ENCODE measurements at places on chromosomes 2 and 18. TPM values are rescaled to one million over a fixed set of nuclear protein-coding genes. Genes with fewer than 3 reads are reported as not detected.

The FBLN7 gene
- total RNA-seq, result 0.96 TPM

The TMEM247 gene
- total RNA-seq, result not detected

The TFCP2L1 gene
- total RNA-seq, result 18.5 TPM

The MROH2A gene
- not detected for total RNA-seq

The CABLES1 gene
- total RNA-seq, result 0.21 TPM

The TSGA10 gene
- 2.8 TPM for total RNA-seq

The SERPINB3 gene
- 33.7 TPM for total RNA-seq

The HOXD12 gene
- not detected for total RNA-seq

The SLC8A1 gene
- 3.6 TPM for total RNA-seq

The LOXHD1 gene
- not detected for total RNA-seq

The FOXD4L1 gene
- under 0.01 TPM for total RNA-seq

The EFEMP1 gene
- total RNA-seq, result 188 TPM

The TLX2 gene
- not detected for total RNA-seq

The RNU2-63P gene
- not detected for total RNA-seq

The INHBB gene
- 0.21 TPM for total RNA-seq

The REG3A gene
- not detected for total RNA-seq

The ZNF804A gene
- not detected for total RNA-seq

The BCL2 gene
- 2.6 TPM for total RNA-seq

The CPLX4 gene
- total RNA-seq, result 0.24 TPM

The HS6ST1 gene
- total RNA-seq, result 33.9 TPM

The CRYGC gene
- not detected for total RNA-seq

The PCARE gene
- total RNA-seq, result not detected

The HOXD8 gene
- 1.7 TPM for total RNA-seq

The MALL gene
- total RNA-seq, result 67.1 TPM

The FER1L5 gene
- under 0.01 TPM for total RNA-seq

The NR4A2 gene
- 0.43 TPM for total RNA-seq

The CWC22 gene
- total RNA-seq, result 15.3 TPM

The CRYBA2 gene
- total RNA-seq, result not detected

The CDK15 gene
- not detected for total RNA-seq

The DNER gene
- total RNA-seq, result 2.6 TPM

The PRKAG3 gene
- total RNA-seq, result not detected

The ZNF516 gene
- total RNA-seq, result 24.5 TPM

Data from tracheal epithelial cell (primary cell).